ENCODE measurements at places on chromosomes 5 and 9. TPM values are rescaled to one million over a fixed set of nuclear protein-coding genes. Genes with fewer than 3 reads are reported as not detected.

CTXN3 gene
- total RNA-seq: 28.7 TPM

MRPS30 gene
- total RNA-seq: 91.2 TPM

RAI14 gene
- total RNA-seq: 157 TPM

PDE8B gene
- 3.0 TPM for total RNA-seq

ENTPD2 gene
- 0.30 TPM for total RNA-seq

GNG10 gene
- 45.4 TPM for total RNA-seq

PHYHD1 gene
- total RNA-seq: 0.26 TPM

GPRIN1 gene
- total RNA-seq: 40.0 TPM

SLC46A2 gene
- total RNA-seq: not detected

IRX4 gene
- 0.43 TPM for total RNA-seq

TLR4 gene
- total RNA-seq: 2.1 TPM

SPATA31A3 gene
- total RNA-seq: 0.10 TPM

PDE6A gene
- 0.27 TPM for total RNA-seq

DOLK gene
- total RNA-seq: 16.8 TPM

APBA1 gene
- 13.5 TPM for total RNA-seq

TTC16 gene
- 0.93 TPM for total RNA-seq

OR2K2 gene
- 0.52 TPM for total RNA-seq

DND1 gene
- total RNA-seq: 0.19 TPM

NAIP gene
- 15.2 TPM for total RNA-seq

CCL28 gene
- total RNA-seq: 2.3 TPM

ANKRD34B gene
- total RNA-seq: 0.11 TPM

ADGRV1 gene
- total RNA-seq: 92.4 TPM

TLX3 gene
- not detected for total RNA-seq

GABRP gene
- not detected for total RNA-seq

TAF11L10 gene
- total RNA-seq: 2.0 TPM

FST gene
- 2.0 TPM for total RNA-seq
